HS-27A (cell line): ENCODE measurements at places on chromosomes 1 and 21.
A peak's percentile ranks its signal among the peaks of the same experiment; 100 is the strongest.

DNA sequence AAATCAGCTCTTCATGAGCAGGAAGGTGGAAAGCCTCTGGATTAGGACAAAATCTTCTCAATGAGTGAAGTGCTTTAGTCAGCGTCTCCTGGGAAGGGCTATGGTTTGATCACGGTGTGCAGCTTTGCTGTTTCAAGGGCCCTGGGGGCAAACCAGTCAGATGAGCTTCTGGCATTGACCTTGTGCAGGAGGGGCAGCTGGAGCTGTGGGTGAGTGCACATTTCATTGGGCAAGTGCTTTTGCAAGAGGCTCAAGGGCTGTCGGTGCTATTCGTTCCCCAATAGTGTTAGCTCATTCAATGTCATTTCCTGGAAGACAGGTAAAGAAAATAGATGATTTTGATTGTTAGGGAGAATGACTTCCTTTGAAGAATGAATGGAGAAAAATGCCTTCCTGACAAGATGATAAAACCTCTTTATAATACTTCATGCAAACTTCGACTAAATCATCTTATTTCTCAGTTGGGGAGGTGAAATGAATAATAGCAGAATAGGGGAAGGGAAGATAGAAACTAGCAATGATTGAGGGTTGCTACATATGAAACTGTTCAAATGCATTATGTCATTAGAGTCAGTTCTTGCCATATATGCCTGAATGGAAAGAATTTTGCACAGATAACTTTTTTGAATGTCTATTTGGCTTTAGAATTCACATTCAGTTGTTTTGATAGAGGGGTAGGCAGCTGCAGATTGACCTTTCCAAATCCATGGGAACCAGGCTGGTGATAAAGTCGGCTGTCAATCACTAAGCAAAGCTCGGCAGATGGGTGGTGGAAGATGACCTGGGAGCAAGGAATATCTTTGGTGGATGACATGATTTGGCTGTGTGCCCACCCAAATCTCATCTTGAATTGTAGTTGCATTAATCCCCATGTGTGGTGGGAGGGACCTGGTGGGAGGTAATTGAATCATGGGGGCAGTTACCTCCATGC lies 12.9 kb upstream of the DISC1 start:
- no peak for DNase-seq

DNA sequence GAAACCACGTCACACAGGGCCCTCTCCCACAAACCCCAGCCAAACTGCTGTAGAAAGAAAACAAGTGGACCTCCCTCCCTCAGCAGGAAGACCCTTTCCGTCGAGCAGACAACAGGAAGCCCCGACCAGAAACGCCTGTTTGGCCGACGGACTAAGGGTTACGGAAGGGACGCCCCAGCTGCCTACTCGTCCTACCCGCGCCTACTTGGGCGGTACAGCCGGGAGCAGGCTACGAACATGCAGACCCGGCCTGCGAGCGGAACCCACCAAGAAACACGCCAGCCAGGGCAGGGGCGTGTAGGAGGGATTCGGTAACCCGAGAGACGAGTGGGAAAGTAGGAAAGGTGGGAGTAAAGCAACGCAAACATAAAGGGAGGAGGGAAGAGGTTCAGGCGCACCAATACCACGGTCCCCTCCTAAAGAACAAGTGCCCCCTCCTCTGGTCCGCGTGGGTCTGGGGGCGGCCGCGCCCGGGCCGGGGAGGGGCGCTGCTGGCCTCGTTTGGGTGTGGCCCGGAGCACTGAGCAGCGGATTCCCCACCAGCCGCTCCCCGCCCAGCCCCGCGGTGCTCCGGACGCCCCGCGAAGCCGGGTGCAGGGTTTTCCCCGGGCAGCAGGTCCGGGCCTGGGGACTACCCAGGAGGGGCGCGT lies 450 bp downstream of the S100A10 start:
- no peak for DNase-seq

GRCh38 chr1:33363470-33363861 lies 42.6 kb upstream of the A3GALT2 start:
- DNase-seq, result no peak

GRCh38 chr1:189237008-189237407 lies 1240.7 kb downstream of the BRINP3 start:
- no peak for DNase-seq

- no peak for DNase-seq
Observed at GRCh38 chr1:85411567-85412305, 53.2 kb downstream of the DDAH1 start.

- DNase-seq, result no peak
Observed at GRCh38 chr1:74245168-74245772, 10.1 kb downstream of the TNNI3K start.

GRCh38 chr1:230798491-230798890 lies 51.3 kb downstream of the CAPN9 start:
- DNase-seq, result no peak

DNA sequence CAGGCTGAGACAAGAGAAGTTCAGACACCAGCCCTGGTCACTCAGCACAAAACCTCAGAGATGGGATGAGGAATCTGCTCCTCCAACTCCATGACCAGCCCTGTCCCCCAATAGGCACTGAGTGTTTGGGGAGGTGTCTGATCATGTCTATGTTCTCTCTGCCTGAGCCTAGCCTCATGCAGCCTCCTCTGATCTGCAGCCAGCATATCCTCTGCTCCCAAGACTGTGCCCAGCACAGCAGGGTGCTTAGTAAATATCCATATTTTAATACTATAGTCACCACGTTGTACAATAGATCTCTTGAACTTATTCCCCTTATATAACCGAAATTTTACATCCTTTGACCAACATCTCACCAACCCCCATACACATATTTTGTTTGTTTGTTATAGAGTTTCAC lies 202.9 kb downstream of the MATN1 start:
- DNase-seq, result no peak

GRCh38 chr1:192265516-192266173 lies 51.1 kb upstream of the RGS21 start:
- DNase-seq, result no peak

DNA sequence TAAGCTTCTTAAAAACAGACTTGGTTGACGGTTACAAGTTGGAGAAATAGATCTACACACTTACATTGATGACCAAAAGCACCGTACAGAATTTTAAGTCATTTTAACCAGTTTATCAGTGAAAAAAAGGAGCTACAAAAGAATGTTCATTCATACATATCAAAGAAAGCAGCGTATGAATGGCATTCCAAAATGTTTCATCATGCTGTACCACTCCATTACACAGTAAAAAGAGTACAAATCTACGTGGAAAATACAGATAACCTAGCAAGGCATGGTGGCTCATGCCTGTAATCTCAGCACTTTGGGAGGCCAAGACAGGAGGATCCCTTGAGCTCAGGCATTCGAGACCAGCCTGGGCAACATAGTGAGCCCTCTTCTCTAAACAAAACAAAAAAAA lies 40.3 kb downstream of the ZZZ3 start:
- DNase-seq, result no peak

- DNase-seq, result no peak
Observed at GRCh38 chr1:30452925-30453324, 270.5 kb downstream of the MATN1 start.

GRCh38 chr1:59355361-59355760 lies 58.5 kb downstream of the FGGY start:
- DNase-seq, result no peak

GRCh38 chr1:183011859-183012258 lies 11.4 kb upstream of the LAMC1 start:
- DNase-seq, result no peak

DNA sequence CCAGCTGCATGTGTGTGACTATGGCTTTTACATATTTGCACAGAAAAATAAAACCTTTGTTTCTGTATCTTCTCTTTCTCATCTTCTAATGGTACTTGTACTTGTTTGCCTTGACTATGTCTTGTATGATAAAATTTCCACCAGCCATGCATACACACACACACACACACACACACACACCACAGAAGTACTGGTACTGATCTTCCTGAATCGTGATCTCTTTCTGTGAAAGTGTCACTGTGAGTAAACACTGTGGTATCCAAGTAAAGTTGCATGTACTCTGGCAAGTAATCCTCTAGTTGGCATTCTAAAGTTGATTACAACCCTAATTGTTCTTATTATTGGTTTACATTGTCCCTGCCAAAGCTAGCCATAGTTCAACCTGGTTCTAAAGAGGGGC lies 176.7 kb downstream of the CRB1 start:
- DNase-seq, result no peak

DNA sequence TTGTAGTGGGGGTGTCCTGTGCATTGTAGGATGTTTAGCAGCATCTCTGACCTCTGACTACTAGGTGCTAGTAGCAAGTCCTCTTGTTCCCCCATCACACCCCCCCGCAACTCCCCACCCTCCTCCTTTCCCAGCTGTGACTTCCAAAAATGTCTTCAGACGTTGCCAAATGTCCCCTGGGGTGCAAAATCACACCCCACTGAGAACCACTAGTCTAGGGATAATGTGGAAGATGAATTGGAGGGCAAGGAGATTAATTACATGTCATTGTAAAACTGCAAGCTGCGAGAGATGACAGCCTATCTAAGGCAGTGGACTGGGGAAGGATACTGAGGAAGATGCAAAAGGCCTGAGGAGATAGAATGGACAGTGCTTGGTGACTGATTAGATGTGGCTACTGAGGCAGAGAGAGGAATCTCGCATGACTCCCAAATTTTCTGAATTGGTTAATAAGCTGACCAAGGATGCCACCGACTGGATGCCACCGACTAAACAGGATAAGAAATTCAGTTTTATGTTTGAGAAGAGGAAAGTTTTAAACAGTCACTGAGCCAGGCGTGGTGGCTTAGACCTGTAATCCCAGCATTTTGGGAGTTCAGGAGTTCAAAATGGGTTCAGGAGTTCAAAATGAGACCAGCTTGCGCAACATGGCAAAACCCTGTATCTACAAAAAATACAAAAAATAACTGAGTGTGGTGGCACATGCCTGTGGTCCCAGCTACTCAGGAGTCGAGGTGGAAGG lies 3.1 kb upstream of the JAK1 start:
- no peak for DNase-seq

DNA sequence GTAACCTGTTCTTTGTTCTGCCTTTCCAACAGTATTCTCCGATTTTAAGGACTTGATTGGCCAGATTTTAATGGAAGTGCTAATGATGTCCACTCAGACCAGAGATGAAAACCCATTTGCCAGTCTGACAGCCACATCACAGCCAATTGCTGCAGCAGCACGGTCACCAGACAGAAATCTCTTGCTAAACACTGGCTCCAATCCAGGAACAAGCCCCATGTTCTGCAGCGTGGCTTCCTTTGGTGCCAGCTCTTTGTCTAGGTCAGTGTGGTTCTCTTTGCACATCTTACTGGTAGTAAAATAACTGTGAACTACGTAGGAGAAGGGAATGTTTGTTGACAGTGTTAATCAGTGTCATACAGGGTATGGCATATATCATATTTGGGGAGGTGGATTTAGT lies 72.7 kb downstream of the UBE4B start:
- no peak for DNase-seq

GRCh38 chr1:218739426-218739825 lies 394.3 kb downstream of the TGFB2 start:
- DNase-seq, result no peak

- no peak for DNase-seq
Observed at GRCh38 chr1:62900566-62900965, 116.6 kb downstream of the ATG4C start.

DNA sequence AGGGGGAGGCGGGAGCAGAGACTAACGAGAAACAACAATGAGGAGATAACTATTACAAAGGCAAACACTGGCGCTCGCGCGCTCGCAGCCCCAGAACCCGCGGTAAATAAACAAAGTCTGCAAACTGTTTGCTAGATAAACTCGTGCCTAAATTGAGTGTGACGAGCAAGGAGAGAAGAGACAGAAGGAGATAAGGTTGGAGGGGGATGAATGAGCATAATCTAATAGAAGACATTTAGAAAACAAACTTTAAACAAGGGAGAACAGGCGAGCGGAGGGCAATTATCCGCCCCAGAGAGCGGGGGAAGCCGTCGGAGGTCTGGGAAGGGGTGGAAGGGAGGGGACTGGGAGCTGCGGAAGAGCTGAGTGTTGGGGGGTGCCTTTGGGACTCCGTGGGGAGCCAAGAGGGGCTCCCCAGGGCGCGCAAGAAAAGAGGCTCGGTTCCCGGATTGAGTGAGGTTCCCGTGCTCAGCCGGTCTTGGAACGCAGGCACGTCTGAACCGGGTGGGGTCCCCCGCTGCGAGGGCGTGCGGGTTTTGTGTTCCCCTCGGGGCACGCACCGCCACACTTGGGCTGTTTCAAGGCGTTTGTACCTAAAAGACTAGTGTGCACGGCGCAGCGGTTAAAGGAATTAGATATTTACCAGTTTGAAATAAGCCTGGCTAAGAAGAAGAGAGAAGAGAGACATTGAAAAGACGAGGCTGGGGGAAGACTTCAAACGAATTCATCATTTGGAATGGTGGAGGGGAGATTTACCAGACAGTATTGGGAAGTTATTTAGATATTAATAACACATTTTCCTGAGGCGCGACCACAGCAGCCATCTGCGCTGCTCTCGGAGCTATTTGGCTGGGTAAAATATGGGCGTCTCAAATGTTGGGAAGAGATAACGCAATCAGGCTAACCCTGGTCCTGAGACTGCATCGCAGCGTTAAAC lies 10.6 kb downstream of the PAX7 start:
- no peak for DNase-seq

DNA sequence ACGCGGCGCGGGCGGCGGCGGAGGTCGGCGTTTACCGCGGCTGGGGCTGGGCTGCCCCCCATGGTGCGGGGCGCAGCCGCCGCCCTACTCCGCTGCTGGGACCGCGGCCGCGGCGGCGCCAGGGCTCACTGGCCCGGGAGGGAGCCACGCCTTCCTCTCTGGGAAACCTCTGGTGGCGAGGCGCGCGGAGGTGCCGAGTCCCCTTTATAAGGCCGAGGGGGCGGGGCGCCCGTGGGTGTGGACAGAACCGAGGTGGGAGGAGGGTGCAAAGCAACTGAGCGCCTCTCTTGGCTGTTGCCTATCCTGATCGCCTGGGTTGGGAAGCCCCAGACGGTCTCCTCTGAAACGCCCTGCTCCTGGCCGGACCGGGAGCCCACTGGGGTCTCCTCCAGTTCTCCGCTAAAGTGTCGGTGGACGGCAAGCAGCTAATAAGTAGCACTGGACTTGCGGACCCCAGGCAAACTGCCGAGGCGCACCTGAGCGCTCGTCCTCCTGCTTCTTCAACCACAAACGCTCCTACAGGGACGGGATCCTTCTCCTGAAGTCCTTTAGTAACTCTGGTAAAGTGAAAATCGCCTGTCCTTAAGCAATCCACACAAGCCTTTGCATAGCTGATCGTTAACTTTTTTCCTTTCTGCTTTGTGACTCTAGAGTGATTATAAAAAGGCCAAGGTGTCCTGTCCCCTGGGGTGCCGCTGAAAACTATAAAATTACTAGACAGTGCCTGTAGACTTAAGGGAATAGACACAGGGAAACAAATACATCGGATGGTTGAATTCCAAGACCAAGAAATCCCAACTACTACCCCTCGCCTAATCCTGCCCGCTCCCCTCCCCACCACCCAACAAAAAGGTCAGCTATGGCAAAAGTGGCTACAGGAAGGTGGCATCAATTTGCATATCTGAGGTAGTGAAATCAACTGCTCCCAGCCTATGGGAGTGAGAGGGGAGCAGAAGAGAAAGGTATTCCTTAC lies at the start of gene PTGER3:
PTGER3 (minus strand) TSS at position 182 of the 973 bp plus-strand sequence. CDS start 239 bp downstream, outside the sequence.
- DNase-seq, result no peak

- DNase-seq, result no peak
Observed at GRCh38 chr21:45528981-45529784, 13.1 kb downstream of the SLC19A1 start.

- peak; percentile 58 for DNase-seq
Observed at GRCh38 chr1:234722904-234723720, 113.1 kb upstream of the IRF2BP2 start.

- DNase-seq, result no peak
Observed at GRCh38 chr1:8374812-8375211, 56.9 kb downstream of the SLC45A1 start.
